ENCODE measurements at places on chromosomes 16 and 17. TPM values are rescaled to one million over a fixed set of nuclear protein-coding genes. Genes with fewer than 3 reads are reported as not detected.

DNA sequence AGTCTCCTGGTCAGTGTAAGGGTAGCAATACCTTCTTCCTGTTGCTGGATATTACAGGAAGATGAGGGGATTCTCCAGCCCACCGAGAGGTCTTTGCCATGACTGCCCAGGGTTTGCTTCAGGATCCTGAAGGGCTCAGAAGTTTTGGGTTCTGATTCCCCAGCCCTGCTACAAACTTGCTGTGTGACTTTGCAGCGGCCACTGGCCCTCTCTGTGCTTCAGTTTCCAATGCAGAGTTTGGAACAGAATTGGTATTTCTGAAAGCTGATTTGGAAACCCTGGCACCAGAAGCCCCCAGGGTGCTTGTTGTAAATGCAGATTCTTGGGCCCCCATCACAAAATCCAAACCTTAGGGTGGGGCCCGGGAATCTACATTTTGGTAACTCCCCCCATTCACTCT, 14.7 kb downstream of the KCNG4 start:
- DNase-seq = no peak

GRCh38 chr16:58638148-58639036, 8.8 kb upstream of the CNOT1 start:
- DNase-seq = peak; percentile 21

DNA sequence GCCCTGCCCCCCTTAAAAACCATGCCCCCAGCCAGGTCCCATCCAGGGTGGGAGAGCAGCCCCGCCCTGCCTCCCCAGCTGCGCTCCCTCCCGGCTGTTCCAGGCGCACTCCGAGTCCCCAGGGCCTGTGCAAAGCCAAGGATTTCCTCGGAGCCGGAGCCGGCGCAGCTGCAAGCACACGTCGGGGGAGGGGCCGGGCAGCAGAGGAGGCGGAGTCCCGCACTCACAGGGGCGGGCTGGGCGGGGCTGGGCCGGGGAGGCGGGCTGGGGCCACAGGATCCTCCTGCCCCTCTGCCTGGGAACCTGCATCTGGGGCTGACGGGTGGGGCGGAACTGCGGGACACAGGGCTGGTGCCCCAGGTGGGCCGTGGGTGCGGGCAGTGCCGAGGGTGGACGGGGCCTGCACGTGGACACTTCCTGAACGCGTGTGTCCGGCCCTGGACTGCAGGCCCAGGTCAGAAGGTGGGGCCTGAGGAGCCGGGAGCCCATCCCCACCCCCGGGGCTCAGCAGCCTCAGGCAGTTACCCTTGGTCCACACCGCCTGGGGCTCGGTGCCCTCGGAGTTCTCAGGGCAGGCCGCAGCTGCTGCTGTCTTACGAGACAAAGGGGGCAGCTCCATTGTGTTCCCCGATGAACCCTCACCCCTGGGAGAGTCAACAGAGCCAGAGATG, 24.0 kb upstream of the SSTR5 start:
- peak; percentile 88 for DNase-seq

DNA sequence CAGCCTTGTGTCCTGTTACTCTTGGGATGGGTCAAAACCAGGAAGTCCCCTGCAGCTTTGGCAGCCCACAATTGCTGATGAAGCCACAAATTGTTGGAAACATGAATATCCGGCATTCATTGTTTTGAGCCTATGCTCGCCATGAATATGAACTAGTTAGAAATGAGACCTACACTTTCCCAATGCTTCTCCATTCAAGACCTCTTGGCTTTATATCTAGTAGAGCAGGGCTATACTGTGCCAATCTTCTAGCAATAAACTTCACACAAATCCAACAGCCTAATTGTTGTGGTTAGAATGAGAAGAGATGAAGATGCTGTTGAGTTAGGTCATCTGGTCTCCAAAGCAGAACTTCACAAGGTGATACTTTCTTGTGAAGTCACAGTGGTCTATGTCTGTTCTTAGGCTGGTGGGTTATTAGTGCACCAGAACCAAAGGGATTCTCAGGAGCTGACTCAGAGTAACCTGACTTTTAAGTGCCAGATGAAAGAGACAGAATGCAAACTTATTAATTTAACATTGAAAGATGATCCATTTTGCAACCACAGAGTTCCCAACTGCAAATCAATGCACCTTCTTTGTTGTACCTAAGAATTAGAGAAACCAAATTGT, 13.7 kb upstream of the KRT23 start:
- DNase-seq = no peak

- no peak for DNase-seq
Observed at GRCh38 chr17:38421871-38422827, 6.1 kb upstream of the ARHGAP23 start.

DNA sequence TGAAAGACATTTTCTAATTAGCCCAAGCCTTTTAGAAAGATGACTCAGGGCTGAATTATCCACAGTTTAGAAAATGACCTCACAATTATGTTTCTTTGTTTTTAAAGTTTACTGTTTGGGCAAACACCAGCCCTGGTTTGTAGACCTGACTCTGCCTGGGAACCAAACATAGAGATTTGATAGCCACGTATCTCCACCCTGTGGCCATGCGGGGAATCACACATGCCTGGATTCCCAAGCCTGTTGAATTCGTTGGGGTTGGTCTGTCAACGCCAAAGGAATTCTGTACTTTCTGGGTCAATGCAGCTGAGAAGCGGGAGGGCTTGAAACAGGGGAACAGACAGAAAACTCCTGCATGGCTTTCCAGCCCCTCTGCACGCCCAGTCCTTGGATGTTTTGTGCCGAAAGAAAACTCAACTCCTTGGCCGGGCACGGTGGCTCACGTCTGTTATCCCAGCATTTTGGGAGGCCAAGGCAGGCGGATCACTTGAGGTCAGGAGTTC, 26.9 kb downstream of the CD300A start:
- peak; percentile 79 for DNase-seq

DNA sequence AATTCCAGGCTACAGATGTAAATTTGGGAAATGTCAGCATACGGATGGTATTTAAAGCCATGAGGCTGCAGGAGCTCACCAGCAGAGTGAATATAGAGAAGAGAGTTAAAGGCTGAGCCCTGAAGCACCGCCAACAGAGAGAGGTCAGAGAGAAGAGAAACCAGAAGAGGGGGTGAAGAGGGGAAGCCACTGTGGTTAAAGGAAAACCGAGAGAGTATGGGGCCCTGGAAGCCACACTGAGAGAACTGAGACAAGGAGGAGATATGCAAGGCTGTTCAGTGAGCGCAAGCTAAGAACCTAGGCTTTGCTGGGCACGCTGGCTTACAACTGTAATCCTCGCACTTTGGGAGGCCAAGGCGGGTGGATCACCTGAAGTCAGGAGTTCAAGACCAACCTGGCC, 24.6 kb downstream of the COPRS start:
- no peak for DNase-seq

GRCh38 chr16:13921328-13921727, 1.4 kb downstream of the ERCC4 start:
- DNase-seq = no peak

- DNase-seq = no peak
Observed at GRCh38 chr16:86818671-86819532, 240.6 kb downstream of the FOXL1 start.

DNA sequence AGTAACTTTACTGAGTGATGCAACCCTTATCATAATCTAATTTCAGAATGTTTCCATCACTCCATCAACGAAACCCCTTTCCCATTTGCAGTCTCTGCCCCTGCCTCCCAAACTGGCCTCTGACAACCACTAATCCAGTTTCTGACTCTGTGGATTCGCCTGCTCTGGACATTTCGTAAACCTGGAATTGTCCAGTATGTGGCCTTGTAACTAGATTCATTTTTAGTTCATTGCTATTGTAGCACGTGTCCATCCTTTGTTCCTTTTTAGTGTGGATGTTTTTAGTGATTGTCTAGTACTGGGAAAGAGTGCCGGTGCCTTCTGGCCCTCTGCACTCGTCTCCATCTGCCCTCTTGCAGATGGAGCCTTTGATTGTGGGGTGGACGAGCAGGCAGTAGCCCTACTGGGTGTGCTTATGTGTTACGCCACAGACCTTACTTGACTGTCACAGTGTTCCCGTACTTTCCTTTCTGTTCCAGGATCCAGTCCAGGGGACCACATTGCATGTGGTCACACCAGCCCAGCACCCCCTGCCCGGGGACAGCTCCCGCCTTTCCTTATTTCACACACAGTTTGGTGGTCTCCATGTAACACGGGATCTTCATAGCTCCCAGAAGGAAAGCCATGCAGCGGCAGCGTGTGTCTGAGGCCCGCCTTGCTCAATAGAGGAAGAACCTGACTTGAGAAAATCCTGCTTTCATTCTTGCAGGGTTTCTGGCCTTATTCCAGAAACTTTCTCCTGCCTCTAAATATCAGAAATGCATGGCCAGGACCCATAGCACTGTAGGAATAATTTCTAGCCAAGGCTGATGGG, 8.8 kb downstream of the KIAA0513 start:
- DNase-seq = no peak

GRCh38 chr17:72580321-72581127, 459.7 kb downstream of the SOX9 start:
- DNase-seq = no peak

DNA sequence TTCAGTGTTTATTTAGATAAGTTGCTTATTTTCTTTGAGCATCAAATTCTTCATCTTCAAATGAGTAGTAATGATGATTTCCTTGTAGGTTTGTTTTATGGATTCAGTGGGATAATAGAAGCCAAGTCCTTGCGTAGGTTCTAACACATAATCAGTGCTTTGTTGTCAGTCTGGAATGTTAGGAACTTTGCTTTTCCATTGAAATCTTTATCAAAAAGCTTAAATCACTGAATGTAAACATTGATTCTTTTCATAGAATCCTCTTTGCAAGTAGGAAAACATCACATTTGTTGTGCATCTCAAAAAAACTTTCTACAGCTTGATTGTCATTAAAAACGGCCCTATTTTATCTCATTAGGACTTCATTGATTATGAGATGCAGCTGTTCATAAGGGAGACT, 490.3 kb upstream of the GOT2 start:
- DNase-seq = no peak

GRCh38 chr16:66159987-66160386, 206.5 kb upstream of the CDH5 start:
- DNase-seq = no peak

DNA sequence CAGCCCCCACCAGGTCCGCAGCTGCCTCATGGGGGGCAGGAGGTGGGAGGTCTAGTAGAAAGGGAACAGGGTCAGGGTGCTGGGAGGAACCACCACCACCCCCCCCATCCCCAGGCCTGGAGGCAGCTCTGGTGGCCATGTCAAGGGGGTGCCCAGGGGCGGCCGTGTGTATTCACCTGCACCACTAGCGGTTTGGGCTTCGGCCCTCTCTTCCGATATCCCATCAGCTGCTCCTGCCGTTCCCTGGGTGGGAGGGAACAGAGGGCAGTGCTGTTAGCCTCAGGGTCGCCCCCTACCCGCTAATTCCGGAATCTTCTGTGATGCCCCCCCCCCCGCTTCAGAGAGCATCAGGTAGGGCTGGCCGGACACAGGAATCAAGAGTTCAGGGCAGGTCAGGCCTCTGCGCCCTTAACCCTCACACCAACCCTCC, 3.8 kb downstream of the CBX4 start:
- no peak for DNase-seq

GRCh38 chr17:10126616-10127501, 71.5 kb downstream of the GAS7 start:
- DNase-seq = peak; percentile 60

- no peak for DNase-seq
Observed at GRCh38 chr16:12917653-12918052, 16.3 kb downstream of the SHISA9 start.

DNA sequence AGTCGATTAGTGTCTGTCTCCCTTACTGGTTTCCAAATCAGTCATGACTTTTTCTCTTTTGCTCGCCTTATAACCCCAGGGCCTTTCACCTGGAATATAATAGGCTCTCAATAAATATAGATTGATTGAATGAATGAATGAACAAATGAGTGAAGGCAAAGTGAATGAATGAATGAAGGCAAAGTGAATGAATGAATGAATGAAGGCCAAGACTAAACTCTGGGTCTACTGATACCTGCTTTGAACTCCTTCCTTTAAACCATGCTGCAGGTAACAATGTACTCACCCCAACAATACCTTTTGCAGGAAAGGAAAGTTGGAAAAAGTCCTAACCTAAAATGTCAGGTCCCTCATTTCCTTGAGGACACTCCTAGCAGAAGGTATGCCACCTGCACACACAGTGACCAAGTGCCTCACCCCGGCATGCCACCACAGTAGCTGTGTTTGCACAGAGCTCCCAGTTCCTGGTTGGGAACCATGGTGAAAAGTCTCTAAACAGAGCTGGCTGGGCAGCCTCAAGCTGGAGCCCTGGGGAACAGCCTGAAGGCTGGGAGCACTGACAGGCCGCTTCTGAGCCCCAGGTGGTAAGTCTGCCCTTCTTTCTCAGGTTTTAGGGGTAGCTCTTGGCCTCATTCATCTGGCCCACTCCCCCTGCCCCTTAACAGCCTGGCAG, 42.7 kb upstream of the ANKFN1 start:
- DNase-seq = no peak

GRCh38 chr16:87828907-87829621, 40.2 kb downstream of the SLC7A5 start:
- no peak for DNase-seq

DNA sequence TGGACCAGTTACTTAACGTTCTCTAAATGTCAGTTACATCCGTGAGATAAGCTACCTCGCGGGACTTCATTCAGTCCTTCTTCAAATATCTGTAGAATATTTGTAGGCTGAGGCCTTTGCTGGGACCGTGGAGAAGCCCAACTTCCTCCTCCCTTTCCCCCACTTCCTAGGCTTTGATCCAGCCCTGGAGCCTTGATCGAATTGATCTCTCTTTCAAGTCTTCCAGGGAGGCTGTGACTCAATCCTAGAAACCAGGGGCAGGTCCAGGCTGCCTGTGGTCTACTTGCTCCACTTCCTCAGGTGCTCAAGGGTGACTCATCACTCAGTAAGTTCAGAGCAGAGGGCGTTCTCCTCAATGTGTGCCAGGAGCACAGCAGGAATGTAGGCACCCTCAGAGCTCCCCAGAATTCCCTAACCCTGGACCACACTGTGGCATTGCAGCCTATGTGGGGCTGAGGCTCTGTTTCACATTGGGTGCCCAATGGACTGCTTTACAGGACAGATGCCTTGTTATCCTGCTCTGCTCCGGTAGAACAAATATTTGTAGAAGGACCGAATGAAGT, 11.2 kb upstream of the CEP20 start:
- DNase-seq = no peak

Gene CDRT4
- total RNA-seq = 8.0 TPM

Gene CBX2
- total RNA-seq = 3.5 TPM

Gene CDRT15L2
- not detected for total RNA-seq

Gene HSD3B7
- total RNA-seq = 40.5 TPM

Gene KRT40
- total RNA-seq = not detected

Gene TEX14
- total RNA-seq = 0.22 TPM
